ENCODE measurements at places on chromosomes 12 and 14.

DNA sequence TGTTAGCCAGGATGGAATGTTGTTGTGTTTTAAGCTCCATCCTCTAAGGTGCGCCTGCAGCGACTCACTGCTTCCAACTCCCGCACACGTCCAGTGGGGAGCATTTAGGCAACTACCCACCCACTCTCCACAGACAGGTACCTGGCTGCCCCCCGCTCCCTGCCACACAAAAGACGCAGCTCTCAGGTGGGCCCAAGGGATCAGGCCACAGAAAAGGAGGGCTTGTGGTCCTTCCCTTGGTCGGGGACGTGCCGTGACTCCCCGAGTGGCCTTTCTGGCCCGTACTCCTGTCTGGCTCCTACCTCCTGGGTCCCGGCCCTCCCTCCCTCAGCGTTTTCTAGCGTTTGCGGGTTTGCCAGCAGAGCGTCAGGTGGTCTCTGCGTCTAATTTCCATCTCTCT, 16.2 kb downstream of the TEDC1 start:
- no peak for DNase-seq

DNA sequence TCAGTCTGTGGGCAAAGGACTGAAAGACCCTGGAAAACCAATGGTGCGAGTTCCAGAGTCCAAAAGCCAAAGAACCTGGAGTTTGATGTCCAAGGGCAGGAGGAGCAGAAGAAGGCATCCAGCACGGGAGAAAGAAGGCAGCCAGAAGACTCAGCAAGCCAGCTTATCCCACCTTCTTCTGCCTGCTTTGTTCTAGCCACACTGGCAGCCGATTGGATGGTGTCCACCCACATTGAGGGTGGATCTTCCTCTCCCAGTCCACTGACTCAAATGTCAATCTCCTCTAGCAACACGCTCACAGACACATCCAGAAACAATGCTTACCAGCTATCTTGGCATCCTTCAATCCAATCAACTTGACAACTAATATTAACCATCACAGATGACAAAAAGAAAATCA, 57.2 kb upstream of the CAPRIN2 start:
- no peak for DNase-seq

DNA sequence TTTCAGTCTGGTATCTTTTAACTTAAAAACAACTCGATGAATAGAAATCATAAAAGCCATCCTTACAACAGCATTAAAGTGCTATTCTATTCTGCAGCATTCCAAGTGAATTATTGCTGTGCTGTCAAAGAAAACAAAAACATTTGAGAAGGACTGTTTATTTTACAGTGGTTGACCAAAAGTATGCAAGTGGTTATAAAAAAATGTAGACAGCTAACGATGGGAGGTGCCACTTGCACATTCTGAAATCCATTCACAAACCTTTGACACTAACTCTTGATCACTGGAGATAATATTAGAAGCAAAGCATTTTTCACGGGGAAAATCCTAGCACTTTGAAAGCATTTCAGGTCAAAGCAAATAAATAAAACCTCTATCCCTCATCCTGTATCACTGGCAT, 55.6 kb downstream of the HMGA2 start:
- no peak for DNase-seq

GRCh38 chr12:57765003-57765697, 1.7 kb downstream of the CYP27B1 start:
- peak; percentile 49 for DNase-seq

GRCh38 chr14:44370727-44371126, 136.4 kb downstream of the FSCB start:
- DNase-seq, result no peak

DNA sequence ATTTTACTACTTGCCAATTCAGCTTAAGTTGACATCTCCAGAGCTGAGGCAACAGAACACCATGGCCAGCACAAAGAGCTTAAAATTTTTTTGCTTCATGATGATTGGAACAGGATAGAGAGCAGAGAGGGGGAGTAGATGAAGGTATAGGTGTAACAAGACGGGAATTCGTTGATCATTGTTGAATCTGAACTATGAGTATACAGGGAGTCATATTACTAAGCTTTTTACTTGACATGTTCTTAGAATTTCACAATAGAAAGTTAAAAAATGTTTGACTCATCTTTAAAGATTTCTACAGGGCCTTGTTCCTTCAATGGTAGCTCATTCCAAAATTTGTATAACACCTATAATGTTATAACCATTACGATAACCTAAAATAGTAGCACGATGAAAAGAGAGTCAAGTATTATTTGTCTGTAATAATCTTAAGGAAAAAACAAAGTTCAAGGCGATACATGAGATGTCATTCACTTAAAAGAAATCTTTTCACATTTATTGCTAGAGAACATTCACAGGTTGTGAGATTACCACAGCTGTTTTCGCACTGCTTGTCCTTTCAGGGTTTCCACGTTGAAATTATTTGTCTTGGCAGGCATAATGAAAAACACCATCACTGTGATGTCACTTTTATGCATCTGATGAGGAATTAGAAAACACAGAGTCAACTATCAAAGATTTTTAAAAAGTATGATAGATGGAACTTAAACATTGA, 33.9 kb downstream of the SPX start:
- DNase-seq, result no peak

- DNase-seq, result peak; percentile 34
These were observed 32.6 kb upstream of the CD9 start for GRCh38 chr12:6167327-6168280.

DNA sequence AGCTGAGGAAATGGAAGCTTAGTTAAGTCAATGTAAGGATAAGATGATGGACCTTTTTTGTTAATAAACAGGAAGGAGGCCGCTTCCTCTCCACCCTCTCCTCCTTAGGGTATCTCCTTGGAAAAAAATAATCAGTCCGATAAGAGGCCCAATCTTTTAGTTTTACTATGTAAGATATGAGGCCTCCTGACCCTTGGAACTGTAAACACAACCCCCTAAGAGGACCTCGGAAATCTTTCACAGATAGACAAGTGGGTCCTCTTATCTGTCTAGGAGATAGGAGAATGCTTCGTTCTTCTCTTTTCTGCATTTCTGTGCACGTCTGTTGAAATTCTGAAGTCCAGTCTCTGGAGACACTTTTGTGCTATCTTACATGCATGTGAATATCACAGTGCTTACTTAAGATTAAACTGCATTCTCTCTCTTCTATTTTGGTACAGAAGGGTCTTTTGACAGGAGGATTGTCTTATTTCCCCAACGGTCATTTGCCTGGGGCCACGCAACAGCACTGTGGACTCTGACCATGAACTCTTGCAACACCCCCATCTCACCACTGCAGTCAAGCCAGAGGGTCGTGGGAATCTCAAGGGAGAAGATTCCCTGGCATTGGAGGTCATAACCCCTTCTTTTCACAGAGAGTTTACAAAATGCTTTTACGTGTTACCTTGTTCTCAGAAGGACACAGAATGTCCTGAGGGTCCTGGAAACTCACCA, 313.0 kb upstream of the RTL1 start:
- no peak for DNase-seq

DNA sequence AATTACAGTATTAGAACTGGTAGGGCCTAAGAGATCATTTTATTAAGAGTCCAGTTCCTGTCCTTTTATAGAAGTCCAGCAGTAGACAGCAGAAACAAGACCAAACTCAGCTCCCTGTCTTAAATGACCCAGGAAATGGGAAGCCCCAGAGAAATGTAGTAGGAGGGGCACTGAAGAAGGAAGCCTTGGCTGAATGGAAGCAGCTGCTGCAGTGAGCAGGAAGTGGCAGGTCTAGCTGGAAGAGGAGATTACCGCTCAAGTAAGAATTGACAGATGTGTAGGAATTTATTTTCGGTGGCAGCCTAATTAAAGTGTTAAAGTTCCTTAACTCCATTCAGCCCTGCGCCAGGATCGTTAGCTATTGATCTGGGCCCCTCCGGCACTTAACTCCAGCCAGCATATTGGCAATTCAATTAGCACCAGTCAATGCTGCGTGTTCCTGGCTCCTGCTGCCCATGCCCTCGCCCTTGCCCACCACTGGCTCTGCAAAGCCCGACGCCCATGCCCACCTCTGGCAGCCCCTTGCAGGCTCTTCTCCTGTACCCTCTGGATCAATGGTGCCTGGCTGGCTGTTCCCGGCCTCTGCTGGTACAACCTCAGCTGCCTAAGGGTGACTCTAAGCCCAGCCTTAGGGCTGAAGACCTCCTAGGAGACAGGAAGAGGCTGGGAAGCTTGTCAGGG, 21.1 kb downstream of the ZFHX2 start:
- no peak for DNase-seq

DNA sequence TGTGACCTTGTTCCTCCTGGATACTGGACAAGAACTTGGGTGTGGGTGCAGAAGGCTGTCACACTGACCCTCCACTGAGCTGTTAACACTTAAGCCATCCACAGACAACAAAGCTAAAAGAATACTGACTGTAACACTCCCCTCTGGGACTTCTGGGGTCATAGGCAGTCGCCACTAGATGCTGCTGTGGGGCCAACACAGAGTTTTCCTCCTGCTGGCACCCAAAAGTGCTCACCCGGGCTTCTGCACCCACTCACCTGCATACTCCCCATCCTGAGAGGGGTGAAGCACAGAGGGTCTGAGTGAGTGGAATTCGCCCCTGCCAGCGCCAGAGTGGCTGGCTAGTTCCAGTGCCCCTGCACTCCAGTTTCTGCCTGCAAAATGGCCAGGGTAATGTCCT, 422.4 kb upstream of the LMO3 start:
- DNase-seq, result no peak

GRCh38 chr14:55514819-55515490, 65.1 kb upstream of the KTN1 start:
- no peak for DNase-seq

GRCh38 chr14:22561661-22562579, 27.1 kb downstream of the DAD1 start:
- DNase-seq, result peak; percentile 89

- DNase-seq, result peak; percentile 38
These were observed 226.9 kb downstream of the EPS8 start for GRCh38 chr12:15562263-15562662.

DNA sequence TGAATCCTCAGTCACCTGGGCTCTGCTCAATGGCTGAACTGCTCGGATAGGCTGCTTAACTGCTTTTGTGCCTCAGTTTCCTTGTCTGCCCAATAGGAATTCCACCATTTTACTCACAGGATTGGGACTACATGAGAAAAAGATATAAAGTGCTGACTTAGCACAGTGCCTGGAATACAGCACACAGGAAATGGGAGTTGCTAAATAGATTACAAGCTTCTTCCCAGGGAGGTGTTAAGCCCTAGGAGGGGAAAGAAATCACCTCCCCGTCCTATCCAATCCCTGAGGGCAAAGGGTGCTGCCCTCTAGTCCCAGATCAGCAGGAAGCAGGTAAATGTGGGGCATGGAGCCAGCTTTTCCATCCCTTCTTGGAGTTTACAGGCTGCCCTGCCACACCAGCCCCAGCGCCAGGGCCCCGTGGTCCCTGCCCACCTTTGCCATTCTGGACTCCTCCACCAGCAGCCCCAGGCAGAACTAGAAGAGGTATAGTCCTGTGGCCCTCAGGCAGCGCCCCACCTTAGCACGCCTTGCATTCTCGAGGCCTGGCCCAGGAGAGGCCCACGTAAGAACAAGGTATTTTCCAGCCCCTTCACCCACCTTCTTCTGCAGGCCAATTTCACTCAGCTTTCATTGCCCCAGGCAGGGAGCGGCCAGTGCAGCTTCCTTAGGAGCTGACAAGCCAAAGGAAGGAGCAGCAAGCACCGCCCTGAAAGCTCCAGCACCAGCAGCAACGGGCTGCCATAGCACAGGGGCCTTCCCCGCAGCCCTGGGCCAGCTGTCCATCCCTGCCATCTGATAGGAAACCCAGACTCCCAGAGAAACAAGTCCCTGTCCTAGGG, 28.8 kb upstream of the RPLP0 start:
- DNase-seq, result no peak

DNA sequence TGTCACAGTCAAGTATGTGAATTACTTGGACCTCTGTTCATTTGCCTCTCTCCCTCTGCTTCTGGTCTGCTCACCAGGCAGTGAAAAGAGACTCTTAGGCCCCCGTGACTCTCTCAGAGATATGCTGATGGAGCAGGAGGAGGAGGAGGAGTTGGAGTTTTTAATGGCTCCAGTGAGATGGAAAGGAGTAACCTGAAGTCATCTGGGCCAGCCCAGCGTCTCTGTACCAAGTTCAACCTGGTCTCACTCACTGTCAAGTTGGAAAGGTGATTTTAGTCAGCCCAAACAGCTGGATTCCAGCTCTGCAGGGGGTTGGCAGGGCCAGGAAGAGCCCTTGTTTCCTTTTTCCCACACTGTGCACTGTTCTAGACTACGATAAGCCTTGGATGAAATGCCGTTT, 48.6 kb downstream of the SH2B3 start:
- no peak for DNase-seq

- no peak for DNase-seq
These were observed 71.9 kb downstream of the SLC25A47 start for GRCh38 chr14:100394886-100395672.

DNA sequence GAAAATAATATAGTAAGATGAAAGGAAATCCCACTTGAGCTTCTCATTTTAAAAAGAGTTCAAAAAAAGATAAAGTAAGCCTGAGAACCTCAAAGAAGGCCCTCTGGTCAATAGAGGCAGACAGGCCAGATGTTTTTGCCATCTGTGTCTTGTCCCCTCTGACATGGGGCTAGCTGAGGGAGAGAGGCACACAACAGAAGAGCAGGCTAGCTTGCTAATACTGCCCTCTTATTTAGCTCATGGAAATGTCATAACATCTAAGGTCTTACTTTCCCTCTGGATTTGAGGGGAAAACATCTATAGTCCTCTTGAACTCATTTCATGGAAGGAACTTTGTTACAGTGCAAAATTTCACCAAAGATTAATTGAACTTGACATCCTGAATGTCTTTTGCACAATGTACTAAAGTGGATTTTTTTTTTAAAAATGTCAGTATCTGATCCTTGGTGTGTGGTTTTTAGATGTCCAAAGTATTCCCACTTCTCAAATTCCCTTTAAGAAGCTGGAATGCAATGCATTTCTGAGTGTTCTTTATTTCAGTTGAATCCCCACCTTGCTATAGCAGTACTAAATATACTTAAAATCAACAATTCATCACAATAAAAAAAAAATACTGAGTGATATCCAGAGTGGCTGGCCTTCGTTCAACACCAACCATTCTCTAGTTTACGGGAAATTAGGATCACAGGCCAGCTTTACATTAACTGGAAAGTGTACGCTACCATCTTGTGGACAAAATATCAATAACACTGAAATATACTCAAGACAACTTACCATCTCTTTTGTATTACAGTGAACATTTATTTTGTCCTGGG, 176.7 kb downstream of the PAH start:
- no peak for DNase-seq

- no peak for DNase-seq
These were observed 32.0 kb upstream of the CFAP54 start for GRCh38 chr12:96457191-96457930.

GRCh38 chr12:41248391-41248790, 60.3 kb downstream of the PDZRN4 start:
- DNase-seq, result no peak

- no peak for DNase-seq
These were observed 87.5 kb upstream of the PDZRN4 start for GRCh38 chr12:41100572-41100971.

GRCh38 chr14:25488961-25489360, 439.0 kb upstream of the STXBP6 start:
- no peak for DNase-seq

DNA sequence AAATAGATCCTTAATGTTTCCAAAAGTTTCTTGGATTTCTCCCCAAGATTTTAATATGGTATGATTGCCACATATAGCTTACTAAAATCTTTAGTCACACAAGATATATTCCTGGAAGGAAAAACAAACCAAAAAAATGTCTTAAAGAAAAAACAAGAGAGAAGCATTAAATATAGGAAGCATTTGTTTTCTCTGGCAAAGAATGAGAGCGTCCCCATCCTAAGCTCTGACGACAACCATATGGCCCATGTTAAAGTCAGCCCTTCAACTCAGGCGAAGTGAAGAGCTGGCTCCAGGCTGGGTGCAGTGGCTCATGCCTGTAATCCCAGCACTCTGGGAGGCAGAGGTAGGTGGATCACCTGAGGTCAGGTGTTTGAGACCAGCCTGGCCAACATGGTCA, 35.6 kb downstream of the GCH1 start:
- DNase-seq, result no peak

Data from activated CD4-positive, alpha-beta T cell treated with anti-CD3 and anti-CD28 coated beads, Interleukin-2, amount 10 ng/mL, durations not matched to agents 7 days and 5 days (primary cell).